Activated naive CD4-positive, alpha-beta T cell (primary cell): ENCODE measurements at places on chromosomes 5 and 9.

GRCh38 chr5:96288845-96289185, 144.2 kb downstream of the PCSK1 start:
- DNase-seq = no peak

GRCh38 chr5:156888520-156888919, 38.4 kb downstream of the PPP1R2B start:
- no peak for DNase-seq

DNA sequence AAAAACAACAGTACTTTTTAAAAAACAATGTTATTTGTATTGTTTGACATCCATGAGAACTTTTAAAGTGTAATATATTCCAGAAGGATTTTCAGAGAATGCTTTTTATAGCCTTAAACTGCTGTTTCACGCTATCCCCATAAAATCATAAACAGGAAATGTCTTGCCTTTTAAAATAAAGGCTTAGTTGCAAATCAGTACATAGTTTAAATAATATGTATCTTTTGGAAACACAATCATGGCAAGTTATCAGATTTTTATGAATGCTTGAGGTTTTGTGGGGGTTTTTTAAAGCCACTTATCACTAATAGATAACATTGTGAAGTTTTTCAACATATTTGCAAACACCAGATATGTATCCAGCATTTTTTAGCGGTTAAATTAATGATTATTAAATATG, 37.2 kb upstream of the F2RL2 start:
- no peak for DNase-seq

- DNase-seq = no peak
These were observed 613.0 kb upstream of the WWC1 start for GRCh38 chr5:167678481-167678880.

DNA sequence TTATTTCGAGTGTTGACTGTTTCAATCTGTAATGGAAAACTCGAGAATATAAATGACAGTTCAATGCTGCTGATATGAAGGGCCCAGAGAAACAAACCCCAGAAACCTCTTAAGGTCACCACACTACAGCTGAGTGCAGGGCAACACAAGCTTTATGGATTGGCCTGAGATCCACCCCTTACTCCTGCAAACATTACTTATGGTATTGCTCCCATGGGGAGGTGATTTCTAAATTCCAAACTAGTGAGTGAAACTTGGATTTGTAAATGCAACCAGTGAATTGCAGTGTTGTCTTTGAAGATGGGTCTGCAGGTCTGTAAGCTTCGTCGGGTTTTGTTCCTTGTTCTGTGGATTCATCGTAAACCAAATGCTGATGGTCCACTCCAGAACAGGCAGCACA, 85.4 kb downstream of the NTRK2 start:
- DNase-seq = no peak

DNA sequence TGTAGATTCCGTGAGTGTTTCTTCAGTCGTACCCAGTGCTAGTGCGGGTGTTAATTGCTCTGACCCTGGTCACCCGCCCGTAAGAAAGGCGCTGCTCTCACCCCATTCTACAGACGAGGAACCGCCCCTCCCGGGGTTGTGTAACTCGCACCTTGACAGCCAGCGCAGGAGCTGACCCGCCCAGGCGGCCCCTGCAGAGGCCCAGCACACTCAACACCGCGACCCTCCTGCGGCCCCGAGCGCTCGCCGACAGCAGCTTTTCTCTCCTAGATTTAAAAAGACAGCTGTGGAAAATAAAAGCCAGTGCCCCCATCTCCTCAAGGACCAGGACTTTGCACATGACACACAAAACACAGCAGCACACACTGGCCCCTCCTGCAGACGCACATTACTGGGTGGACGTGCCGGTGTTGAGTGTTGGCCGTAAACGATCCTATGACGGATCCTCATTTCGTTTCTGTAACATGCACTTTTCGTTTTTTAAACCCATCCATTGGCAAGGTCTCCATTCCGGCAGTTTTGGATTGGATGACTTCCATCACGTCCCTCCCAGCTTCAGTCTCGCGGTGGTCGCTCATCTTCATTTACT, 22.9 kb downstream of the OR2V2 start:
- no peak for DNase-seq
